Kidney epithelial cell (primary cell): ENCODE measurements at places on chromosomes 6 and 20. TPM values are rescaled to one million over a fixed set of nuclear protein-coding genes. Genes with fewer than 3 reads are reported as not detected.

GRCh38 chr6:8085053-8085511 lies 17.3 kb downstream of the EEF1E1 start:
- DNase-seq, result peak; percentile 92

DNA sequence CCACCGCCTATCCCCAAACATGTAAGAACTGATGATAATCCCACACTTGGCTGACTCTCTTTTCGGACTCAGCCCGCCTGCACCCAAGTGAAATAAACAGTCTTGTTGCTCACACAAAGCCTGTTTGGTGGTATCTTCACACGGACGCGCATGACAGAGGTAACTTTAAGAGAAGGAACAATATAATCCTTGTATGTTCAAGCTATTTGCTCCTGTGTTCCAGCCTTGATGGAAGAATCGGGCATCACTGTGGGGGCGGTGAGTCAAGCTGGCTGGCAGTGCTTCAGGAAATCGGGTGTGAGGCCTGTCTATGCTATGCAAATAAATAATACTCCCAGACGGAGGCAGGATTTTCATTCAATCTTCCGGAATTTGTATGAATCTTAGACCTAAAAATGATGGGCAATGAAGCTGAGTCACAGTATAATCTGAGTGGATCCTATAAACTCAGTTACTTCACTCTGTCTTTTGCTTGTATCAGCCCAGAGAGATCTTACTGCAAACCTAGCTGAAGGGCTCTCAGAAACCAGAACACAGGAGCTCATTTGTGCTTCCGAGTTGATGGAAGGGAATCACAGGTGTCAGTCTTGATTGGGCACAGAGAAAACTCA lies 45.2 kb upstream of the NT5E start:
- DNase-seq, result peak; percentile 48

Gene RREB1
- total RNA-seq, result 29.3 and 30.3 TPM in 2 replicates

- no peak for DNase-seq
Observed at GRCh38 chr6:15297895-15298590, 52.2 kb downstream of the JARID2 start.

Gene PLAGL2
- 13.5 and 16.6 TPM in 2 replicates for total RNA-seq

- DNase-seq, result no peak
Observed at GRCh38 chr6:3794092-3794491, 42.6 kb upstream of the PXDC1 start.

GRCh38 chr6:109349419-109349987 lies 32.8 kb downstream of the CD164 start:
- peak; percentile 18 for DNase-seq

Gene FAM50B
- 8.6 and 8.7 TPM in 2 replicates for total RNA-seq

DNA sequence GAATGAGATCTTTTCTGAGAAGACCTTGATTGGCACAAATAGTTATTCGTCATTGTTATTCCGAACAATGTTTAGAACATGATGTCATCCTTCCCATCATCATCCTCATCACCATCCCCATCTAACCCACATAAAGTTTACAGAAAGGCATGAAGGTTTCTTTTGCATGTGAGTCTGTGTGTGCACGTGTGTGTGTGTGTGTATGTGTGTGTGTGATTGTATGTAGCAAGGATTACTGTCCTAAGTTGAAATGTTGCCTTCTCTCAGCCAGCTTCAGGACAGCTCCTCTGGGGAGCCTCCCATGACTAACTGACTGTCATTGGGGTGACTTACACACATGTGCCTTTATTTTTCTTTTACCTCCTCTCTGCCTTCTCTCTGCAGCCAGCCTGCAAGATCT lies 113.5 kb downstream of the SLC22A3 start:
- no peak for DNase-seq

Gene FAM83C
- not detected in 2 replicates for total RNA-seq

Gene TRAPPC3L
- not detected in 2 replicates for total RNA-seq

Gene SLC17A3
- not detected in 2 replicates for total RNA-seq

Gene TP53TG5
- not detected in 2 replicates for total RNA-seq

GRCh38 chr6:21914121-21914973 lies 320.8 kb downstream of the SOX4 start:
- no peak for DNase-seq

DNA sequence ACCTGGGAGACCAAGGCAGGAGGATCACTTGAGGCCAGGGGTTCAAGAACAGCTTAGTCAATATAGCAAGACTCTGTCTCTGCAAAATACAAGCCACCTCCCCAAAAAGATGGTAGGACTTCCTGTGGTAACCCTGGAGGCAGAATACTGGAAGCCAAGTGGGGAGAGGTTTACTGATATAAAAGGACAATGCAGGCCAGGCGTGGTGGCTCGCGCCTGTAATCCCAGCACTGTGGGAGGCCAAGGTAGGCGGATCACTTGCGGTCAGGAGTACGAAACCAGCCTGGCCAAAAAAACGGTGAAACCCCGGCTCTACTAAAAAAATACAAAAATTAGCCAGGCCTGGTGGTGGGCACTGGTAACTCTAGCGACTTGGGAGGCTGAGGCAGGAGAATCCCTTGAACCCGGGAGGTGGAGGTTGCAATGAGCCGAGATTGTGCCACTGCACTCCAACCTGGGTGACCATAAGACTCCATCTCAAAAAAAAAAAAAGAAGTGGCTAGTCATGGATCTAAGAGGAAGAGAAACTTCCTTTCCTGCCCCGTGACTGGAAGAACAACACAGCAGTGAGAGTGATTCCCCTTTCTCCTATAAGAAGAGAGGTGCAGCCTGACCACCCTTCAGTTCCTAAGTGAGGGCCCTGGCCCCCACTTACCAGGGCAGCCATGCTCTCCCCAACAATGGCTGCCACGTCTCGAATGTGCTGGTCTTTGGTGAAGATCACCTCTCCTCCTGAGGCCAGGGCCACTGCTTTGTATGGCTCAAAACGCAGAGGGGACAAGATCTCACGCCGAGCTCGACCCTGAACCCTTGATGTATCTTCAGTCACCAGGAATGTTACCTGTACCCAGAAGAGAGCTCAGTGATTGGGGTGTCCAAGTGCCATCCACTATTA lies 6.2 kb downstream of the SAPCD1 start:
- DNase-seq, result no peak

- no peak for DNase-seq
Observed at GRCh38 chr6:52130440-52130839, 43.0 kb upstream of the PKHD1 start.

GRCh38 chr6:118656847-118657451 lies 5.6 kb upstream of the CEP85L start:
- DNase-seq, result no peak

DNA sequence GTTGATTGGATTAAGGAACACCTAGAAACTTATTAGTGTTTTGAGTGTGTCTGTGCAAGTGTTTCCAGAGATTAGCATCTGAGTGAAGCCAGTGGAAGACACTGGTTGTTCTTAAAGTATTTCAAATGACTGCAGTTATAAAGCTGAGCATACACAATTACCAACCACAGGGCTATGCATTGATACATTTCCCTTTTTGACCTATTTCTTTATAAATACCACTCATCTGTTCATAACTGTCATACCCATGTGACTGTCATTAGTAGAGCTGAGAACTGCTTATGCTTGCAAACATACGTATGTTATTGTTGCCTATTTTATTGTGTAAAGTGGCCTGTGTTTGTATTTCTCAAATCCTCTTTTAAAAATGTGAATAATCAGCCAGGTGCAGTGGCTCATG lies 15.3 kb upstream of the ZC3H12D start:
- DNase-seq, result no peak

- no peak for DNase-seq
Observed at GRCh38 chr6:131694832-131695426, 6.3 kb downstream of the OR2A4 start.

Gene NHSL1
- total RNA-seq, result 11.5 and 19.8 TPM in 2 replicates

- DNase-seq, result no peak
Observed at GRCh38 chr6:36679043-36679833, 724 bp downstream of the CDKN1A start.

- DNase-seq, result no peak
Observed at GRCh38 chr6:37344308-37344707, 9.5 kb upstream of the RNF8 start.

Gene AVP
- total RNA-seq, result not detected in 2 replicates

DNA sequence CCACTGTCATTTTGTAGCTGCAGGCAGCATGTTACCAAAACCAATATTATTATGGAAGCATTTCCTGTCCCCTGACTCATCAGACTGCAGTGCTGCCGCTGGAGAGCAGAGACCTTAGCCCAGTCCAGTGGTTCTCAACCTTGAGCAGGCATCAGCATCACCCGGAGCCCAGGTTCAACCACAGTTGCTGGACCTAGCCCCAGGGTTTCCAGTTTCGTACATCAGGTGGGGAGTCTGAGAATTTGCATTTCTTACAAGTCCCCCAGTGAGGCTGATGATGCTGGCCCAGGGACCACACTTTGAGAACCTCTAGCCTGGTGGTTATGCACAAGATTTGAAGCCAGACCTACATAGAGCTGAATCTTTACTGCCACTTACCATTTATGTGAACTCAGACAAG lies 47.3 kb downstream of the LY86 start:
- DNase-seq, result no peak

- DNase-seq, result no peak
Observed at GRCh38 chr6:33839399-33840047, 35.7 kb upstream of the MLN start.

DNA sequence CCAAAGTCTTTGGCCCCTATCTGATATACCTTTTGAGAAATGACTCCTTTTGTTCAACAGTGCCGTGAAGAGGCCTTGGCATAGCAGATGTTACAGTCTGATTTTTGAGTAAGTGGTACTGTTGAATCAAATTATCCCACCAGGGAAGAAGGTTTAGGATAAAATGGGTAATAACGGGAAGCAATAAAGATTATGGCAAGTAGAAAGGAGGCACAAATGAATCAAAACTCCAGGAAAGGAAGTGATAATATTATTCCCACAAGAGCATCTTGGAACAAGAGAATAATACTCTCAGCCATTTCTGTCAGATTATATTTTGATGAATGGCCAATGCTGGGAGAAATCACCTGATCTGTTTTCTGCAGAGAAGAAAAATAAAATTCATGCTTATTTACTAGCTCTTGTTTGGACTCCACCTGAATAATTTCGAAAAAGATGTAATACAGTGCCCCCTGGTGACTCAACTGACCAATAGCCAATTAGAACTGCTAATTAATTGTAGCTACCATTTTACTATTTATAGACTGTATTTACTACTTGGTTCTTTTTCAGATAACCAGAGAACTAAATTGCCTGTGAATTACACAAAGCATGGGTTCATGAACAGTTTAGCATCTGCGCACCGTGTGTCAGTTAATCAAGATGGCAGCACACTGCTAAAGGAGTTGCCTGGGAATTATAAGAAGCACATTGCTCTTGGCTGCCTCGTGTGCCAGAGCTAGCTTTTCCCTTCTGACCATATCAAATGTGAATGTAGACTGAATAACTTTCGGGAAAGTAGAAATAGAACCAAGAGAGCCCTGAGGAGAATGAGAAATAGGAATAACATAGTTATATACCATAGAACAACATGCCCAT lies 78.5 kb upstream of the TRDN start:
- DNase-seq, result no peak

GRCh38 chr6:35081426-35081851 lies 59.7 kb downstream of the TCP11 start:
- DNase-seq, result no peak

DNA sequence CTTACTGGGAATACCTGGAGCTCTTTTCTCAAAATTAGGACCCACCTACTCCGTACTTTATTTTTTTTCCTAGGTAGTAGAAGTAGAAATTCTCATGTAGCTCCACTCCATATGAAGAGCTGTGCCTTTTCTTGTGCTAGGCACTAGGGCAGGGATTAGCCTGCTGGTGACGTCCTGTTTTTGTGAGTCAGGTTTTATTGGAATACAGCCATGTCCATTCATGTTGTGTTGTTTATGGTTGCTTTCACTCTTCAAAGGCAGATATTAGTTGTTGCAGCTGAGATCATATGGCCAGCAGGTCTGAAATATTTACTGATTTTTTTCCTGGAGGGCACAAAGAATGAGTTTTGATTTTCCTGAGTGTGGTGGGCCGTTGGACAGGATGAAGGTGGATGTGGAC lies 20.5 kb downstream of the XRN2 start:
- no peak for DNase-seq

Gene DCDC2
- total RNA-seq, result 37.1 and 43.9 TPM in 2 replicates

DNA sequence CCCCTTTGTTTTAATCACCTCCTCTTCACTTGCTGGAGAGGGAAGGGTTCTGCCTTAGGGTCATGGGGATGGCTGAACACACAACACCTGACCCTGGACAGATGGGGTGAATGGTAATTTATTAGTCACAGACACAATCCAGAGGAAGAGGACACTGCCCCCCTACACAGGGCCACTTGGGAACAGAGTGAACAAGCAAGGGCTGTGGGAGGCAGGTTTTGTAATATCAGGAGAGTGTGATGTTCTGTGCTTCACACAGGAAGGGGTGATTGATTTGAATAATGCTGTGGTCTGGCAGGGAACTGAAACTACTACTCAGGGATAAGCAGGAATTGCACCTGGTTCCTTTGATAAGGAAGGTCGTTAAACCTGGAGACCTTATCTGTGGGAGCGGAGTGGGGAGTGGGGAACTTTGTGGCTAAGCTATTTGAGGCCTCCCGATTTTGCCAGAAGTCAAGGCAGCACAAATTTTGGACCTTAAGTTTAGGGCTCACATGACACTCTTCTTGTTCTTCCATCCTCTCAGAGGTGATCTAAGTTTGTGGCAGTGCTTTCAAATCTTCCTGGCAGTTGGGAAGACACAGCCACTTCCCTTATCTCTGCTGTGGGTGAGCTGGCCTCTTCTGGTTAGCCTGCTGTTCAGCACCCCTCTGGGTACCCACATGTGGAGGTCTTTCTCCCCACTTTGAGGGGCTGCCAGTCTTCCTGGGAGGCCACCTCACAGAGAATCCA lies 77.8 kb downstream of the CD164 start:
- DNase-seq, result peak; percentile 5

Gene SLC16A10
- 1.0 and 1.4 TPM in 2 replicates for total RNA-seq

DNA sequence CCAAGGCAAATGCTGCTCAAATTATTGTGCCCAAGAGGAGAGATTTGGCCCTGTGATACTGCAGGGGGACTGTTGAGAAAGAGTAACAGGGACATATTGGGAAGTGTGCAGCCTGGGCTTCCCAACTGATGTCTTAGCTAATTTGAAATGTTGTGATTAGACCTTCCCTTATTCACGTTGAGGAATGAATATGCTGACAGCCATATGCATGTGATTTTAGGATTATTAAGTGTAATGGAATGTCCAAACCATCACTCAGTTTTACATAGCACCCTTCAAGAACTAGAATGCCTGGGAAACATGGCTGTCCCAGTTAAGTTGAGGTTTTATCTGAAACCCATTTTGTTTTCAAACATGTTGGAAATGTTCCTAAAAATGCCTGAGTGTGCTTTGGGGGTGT lies 81.4 kb downstream of the CARMIL1 start:
- no peak for DNase-seq

DNA sequence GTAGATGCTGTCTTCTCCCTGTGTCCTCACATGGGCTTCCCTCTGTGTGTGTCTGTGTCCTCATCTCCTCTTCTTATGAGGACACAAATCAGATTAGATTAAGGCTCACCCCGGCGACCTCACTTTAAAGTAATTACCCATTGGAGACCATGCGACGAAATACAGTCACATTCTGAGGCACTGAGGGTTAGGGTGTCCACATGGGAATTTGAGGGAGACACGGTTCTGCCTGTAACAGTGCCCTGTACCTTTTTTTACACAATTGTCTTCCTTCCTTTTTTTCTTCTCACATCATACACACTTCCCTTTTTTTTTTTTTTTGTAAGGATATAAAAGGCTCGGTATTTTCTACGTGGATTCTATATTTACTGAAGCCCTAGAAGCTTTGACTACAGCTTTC lies 48.9 kb downstream of the DEK start:
- DNase-seq, result no peak

- no peak for DNase-seq
Observed at GRCh38 chr6:104526376-104526775, 333.3 kb downstream of the HACE1 start.

- no peak for DNase-seq
Observed at GRCh38 chr20:54472607-54473006, 2.8 kb upstream of the DOK5 start.

GRCh38 chr20:45359069-45359405 lies 3.9 kb upstream of the SYS1 start:
- no peak for DNase-seq

Gene LGSN
- total RNA-seq, result not detected in 2 replicates
